ENCODE measurements at places on chromosomes 2 and 18.

DNA sequence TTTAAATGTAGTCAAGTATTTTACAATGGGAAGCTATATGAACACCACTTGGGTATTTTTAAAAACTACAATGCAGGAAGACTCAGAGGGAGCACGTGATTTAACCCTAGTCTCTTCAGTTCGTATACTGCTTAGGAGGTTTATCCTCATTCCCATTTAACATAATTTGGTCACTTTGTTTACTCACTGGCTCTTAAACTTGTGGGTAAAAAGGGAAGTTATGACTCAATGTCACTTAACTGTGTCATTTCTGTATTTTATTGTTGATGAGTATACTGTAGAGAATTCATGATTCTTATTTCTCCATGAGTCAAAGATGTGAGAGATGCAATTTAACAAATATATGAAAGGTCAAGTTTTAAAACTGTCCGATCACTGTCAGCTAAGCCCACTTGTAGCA, 48.2 kb downstream of the SLC66A3 start:
- no peak for DNase-seq

GRCh38 chr2:82675186-82675585, 1783.9 kb downstream of the SUCLG1 start:
- DNase-seq: no peak

DNA sequence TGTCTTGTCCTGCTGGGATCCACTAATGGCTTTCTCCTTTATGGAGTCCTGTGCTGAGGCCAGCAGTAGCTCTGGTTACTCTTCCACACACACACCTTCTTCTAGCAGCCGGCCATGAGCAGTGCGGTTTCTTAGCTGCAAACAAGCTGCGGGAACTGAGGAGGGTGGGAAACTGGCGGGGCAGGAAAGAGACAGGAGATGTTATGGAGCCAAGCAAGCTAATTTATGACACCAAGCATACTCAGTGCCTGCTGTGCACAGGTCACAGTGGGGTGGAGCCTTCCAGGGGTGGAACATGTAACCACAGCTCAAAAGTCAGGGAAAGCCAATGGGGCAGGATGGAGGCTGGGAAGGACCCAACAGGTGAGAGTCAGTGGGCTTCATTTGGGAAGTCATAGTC, 180.8 kb downstream of the FAM210A start:
- no peak for DNase-seq

DNA sequence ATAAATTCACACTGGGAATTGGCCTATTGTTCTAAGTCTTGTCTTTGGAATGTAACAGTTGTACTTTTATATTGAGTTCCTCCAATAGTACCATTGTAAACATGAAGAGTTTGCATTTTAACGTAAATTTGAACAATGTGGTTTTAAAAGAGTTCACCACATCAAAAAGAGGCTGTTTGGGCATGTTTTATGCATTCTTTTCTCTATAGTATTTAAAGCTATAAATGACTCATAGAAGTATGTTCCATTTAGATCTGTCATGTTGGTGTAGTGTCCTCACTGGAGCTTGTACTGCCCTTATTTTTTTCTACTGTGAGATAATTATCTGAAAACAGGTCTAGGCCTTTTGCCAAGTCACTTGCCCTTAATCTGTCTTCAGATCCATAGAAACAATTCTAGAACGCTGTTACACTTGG, 141.9 kb downstream of the RHBDD1 start:
- DNase-seq: no peak

DNA sequence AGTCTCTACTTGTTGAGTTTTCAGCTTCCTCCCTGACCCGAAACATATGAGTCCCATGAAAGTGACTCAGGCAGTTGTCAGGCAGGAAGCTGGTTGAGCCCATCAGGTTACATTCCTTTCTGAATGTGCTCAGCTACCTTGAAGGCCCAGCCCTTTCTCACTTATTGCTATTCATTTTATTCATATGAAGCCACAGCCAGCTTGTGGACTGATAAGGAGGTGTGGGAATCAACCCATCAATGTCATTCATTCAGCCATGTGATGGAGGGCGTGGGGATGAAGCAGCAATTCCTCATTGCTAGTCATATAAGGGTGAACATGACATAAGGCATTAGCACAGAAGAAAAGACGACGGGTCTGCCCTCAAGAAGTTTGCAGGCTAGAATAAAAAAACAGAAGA, 5.3 kb upstream of the VPS4B start:
- no peak for DNase-seq

Measured in stimulated activated CD8-positive, alpha-beta memory T cell treated with anti-CD3 and anti-CD28 coated beads, Interleukin-15, amount 100 ng/mL, for 24 hours (primary cell).